Activated CD4-positive, alpha-beta T cell treated with anti-CD3 and anti-CD28 coated beads, Interleukin-2, amount 10 ng/mL, durations not matched to agents 7 days and 5 days (primary cell): ENCODE measurements at places on chromosomes 7 and 10. TPM values are rescaled to one million over a fixed set of nuclear protein-coding genes. Genes with fewer than 3 reads are reported as not detected.

Gene BRAF
- total RNA-seq: 25.6 TPM

Gene OR6V1
- total RNA-seq: not detected

Gene CALCR
- total RNA-seq: not detected

Gene SPDYE8
- not detected for total RNA-seq

Gene STEAP1
- total RNA-seq: not detected

Gene CYP2C9
- total RNA-seq: not detected

Gene OR9A2
- not detected for total RNA-seq

DNA sequence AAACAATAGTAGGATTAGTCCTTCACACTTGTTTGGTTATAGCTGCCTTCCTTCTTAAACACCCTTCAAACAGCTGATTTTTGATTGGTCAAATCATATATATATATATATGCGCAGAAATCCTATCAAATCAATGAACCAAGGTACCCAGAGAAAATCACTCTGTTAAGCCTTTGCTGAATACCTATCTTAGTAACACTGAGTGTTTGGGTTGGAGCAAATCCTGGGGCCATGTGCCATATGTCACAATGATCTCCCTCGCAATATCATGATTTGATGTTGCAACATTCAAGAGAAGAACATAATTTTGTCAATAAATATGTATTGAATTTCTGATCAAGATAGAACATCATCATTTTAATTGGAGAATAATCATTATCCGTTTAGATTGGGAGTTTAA, 795.6 kb downstream of the REEP3 start:
- no peak overlapping the region for H3K27ac ChIP-seq
- H3K4me3 ChIP-seq: no peak overlapping the region
- no peaks in the 10 kb centered on the region for H3K36me3 ChIP-seq
- no peaks in the 10 kb centered on the region for H3K4me1 ChIP-seq
- H3K27me3 ChIP-seq: no peaks in the 10 kb centered on the region

- no peak overlapping the region for H3K4me3 ChIP-seq
- no peak overlapping the region for H3K27ac ChIP-seq
- no peak for DNase-seq
- H3K4me1 ChIP-seq: no peaks in the 10 kb centered on the region
- peaks cover 3% of the 10 kb centered on the region for H3K27me3 ChIP-seq
Measured at GRCh38 chr10:78335371-78335690, 301.7 kb downstream of the RPS24 start.

GRCh38 chr10:132461103-132461682, 64.2 kb downstream of the PWWP2B start:
- H3K27me3 ChIP-seq: no peaks in the 10 kb centered on the region
- no peak for DNase-seq
- H3K27ac ChIP-seq: no peak overlapping the region
- no peak overlapping the region for H3K4me3 ChIP-seq
- H3K36me3 ChIP-seq: no peaks in the 10 kb centered on the region

- no peaks in the 10 kb centered on the region for H3K36me3 ChIP-seq
- peaks cover 7% of the 10 kb centered on the region for H3K27me3 ChIP-seq
- no peak overlapping the region for H3K27ac ChIP-seq
- peaks cover 8% of the 10 kb centered on the region for H3K4me1 ChIP-seq
- no peak for DNase-seq
Measured at GRCh38 chr10:16566202-16566805, 44.6 kb upstream of the C1QL3 start.

DNA sequence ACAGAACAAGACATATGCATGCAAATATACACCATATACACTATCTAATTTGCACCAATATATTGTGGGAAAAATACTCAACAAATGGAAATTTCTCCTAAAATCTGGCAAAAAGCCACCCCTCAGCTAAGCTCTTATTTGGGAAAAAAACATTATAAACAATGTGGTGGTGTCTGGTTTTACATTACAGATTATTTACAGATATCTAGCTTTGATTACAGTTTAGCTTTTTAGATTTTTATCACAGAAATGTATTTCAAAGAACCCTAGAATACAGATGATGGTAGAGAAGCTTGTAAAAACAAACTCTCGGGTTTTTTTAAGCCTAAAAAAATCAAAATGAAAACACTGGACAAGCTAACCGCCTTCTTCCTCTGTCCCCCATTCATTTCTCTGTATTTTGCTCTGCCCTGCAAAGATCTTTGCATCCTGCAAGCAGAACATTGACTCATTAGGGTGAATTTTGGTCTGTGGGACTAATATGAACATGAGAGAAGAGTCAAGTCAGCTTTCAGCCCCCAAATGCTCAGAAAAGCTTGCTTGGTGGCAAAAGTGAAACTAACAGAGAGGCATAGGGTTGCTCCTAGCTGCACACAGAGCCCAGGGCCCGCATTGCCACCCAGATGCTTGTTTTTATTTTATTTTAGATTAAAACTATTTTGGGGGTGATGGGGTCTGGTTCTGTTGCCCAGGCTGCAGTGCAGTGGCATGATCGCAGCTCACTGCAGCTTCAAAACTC, 88.8 kb upstream of the LYZL1 start:
- H3K27me3 ChIP-seq: peaks cover 9% of the 10 kb centered on the region
- H3K4me3 ChIP-seq: no peak overlapping the region
- H3K4me1 ChIP-seq: no peaks in the 10 kb centered on the region
- no peak overlapping the region for H3K27ac ChIP-seq
- DNase-seq: no peak

GRCh38 chr10:113557903-113558321, 5.1 kb downstream of the HABP2 start:
- no peaks in the 10 kb centered on the region for H3K36me3 ChIP-seq
- no peak overlapping the region for H3K4me3 ChIP-seq
- peaks cover 26% of the 10 kb centered on the region for H3K27me3 ChIP-seq

- no peaks in the 10 kb centered on the region for H3K4me1 ChIP-seq
- no peaks in the 10 kb centered on the region for H3K36me3 ChIP-seq
Measured at GRCh38 chr10:116237970-116238369, 35.0 kb downstream of the GFRA1 start.

- peaks cover 20% of the 10 kb centered on the region for H3K4me1 ChIP-seq
- H3K27me3 ChIP-seq: peaks cover 81% of the 10 kb centered on the region
- DNase-seq: no peak
- H3K36me3 ChIP-seq: no peaks in the 10 kb centered on the region
- no peak overlapping the region for H3K27ac ChIP-seq
- H3K4me3 ChIP-seq: no peak overlapping the region
Measured at GRCh38 chr7:101177644-101178043, 2.4 kb downstream of the NAT16 start.

- H3K27ac ChIP-seq: no peak overlapping the region
- DNase-seq: no peak
- no peaks in the 10 kb centered on the region for H3K36me3 ChIP-seq
- no peak overlapping the region for H3K4me3 ChIP-seq
Measured at GRCh38 chr10:129096065-129096984, 370.7 kb upstream of the MGMT start.
